SJSA1 (cell line): ENCODE measurements at places on chromosomes 1 and 21. TPM values are rescaled to one million over a fixed set of nuclear protein-coding genes. Genes with fewer than 3 reads are reported as not detected.

DNA sequence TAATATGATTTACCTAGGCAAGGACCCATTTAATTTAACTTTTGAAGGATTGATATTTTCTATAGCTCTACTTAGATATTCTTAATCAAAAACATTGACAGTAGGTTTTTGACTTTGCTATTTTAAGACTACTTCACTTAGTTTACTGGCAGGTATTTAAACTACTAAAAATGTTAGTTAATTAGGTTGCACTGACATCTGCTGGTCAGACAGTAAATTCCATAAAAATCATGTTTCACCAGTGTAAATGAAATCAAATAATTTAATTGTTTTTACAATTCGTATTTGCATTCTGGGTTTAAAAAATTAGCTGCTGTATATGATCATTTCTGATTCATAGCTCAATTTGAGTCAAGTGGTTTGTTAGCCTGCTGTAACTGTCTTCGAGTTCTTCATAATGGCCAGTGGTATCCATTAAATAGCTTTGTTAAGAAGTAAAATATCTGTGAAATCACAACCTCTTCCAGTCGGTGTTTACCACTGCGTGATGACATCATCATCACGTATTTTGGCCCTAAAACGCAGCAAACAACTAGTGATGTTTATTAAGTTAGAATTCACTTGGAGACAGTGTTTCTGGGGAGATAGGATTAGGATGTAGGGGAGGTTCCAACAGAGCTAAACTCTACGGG lies 26.2 kb downstream of the EXTL2 start:
- H3K4me1 ChIP-seq, result no peaks in the 10 kb centered on the region
- H3K36me3 ChIP-seq, result no peaks in the 10 kb centered on the region
- DNase-seq, result no peak
- no peak overlapping the region for H3K27ac ChIP-seq

GRCh38 chr21:37224861-37225839 lies 42.0 kb downstream of the VPS26C start:
- H3K4me1 ChIP-seq, result peaks cover 12% of the 10 kb centered on the region
- no peak overlapping the region for H3K27ac ChIP-seq
- H3K36me3 ChIP-seq, result peaks cover 63% of the 10 kb centered on the region
- no peaks in the 10 kb centered on the region for H3K27me3 ChIP-seq
- H3K4me3 ChIP-seq, result no peak overlapping the region

GRCh38 chr1:66416295-66416694 lies 117.7 kb upstream of the SGIP1 start:
- H3K4me3 ChIP-seq, result no peak overlapping the region
- H3K4me1 ChIP-seq, result peaks cover 4% of the 10 kb centered on the region; the same call in 1 of the 2 replicates
- no peak for DNase-seq
- H3K27me3 ChIP-seq, result no peaks in the 10 kb centered on the region
- no peaks in the 10 kb centered on the region for H3K36me3 ChIP-seq

GRCh38 chr1:164858096-164858632 lies 299.2 kb downstream of the PBX1 start:
- H3K27me3 ChIP-seq, result no peaks in the 10 kb centered on the region
- no peak for DNase-seq
- H3K4me3 ChIP-seq, result no peak overlapping the region
- no peaks in the 10 kb centered on the region for H3K4me1 ChIP-seq

DNA sequence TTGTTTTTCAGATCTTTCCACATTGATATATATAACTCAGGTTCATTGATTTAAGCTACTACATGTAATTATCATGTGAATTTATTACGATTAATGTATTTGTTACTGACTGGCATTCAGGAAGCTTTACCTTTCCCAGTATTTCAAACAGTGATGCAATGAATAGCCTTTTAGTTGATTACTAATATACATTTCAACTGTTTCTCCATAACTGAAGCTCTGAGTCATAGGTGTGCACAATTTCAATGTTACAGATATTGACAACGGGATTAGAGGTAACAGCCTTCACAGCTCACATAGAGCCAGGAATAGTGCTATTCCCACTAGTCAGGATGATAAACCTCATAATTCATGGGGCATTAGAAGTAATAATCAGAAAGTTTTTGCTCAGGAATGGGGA lies 25.1 kb downstream of the RAVER2 start:
- no peaks in the 10 kb centered on the region for H3K27me3 ChIP-seq
- no peaks in the 10 kb centered on the region for H3K4me1 ChIP-seq
- no peak overlapping the region for H3K4me3 ChIP-seq
- H3K36me3 ChIP-seq, result no peaks in the 10 kb centered on the region
- H3K27ac ChIP-seq, result no peak overlapping the region

Gene FABP3
- 0.24 TPM in 1 of 2 replicates, not detected in the other for total RNA-seq

Gene KPRP
- total RNA-seq, result not detected in 2 replicates

- peaks cover 4% of the 10 kb centered on the region; the same call in 1 of the 2 replicates for H3K4me1 ChIP-seq
- no peak overlapping the region for H3K27ac ChIP-seq
- H3K4me3 ChIP-seq, result no peak overlapping the region
- H3K27me3 ChIP-seq, result no peaks in the 10 kb centered on the region
- H3K36me3 ChIP-seq, result no peaks in the 10 kb centered on the region
Measured at GRCh38 chr1:66606362-66607065, 72.6 kb downstream of the SGIP1 start.

GRCh38 chr1:17098446-17099317 lies 20.6 kb downstream of the PADI2 start:
- H3K27me3 ChIP-seq, result no peaks in the 10 kb centered on the region
- H3K27ac ChIP-seq, result no peak overlapping the region
- H3K36me3 ChIP-seq, result no peaks in the 10 kb centered on the region
- no peak overlapping the region for H3K4me3 ChIP-seq

DNA sequence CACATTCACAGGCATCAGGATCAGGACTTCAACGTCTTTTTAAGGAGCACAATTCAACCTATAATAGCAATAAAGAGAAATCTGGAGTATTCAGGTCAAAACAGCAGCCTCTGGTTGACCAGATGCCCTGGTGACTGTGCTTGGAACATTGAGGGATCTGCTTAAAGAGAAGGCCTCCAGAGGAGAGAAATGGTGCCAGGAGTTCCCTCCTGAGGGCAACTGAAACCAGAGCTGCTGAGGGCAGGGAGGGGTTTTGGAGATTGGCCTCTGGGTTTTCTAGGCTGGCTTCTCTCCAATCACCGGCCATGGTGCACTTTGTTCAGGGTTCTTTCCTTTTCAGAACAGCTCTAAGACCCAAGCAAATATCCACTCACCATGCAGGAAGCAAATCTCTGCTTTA lies 190.7 kb upstream of the KIAA0040 start:
- H3K4me1 ChIP-seq, result no peaks in the 10 kb centered on the region
- DNase-seq, result no peak
- no peaks in the 10 kb centered on the region for H3K27me3 ChIP-seq
- no peaks in the 10 kb centered on the region for H3K36me3 ChIP-seq
- no peak overlapping the region for H3K27ac ChIP-seq

GRCh38 chr1:212484701-212485570 lies 52.2 kb downstream of the NENF start:
- H3K36me3 ChIP-seq, result no peaks in the 10 kb centered on the region
- peaks cover 64% of the 10 kb centered on the region for H3K4me1 ChIP-seq
- peak overlapping the region; percentile 62 for H3K27ac ChIP-seq
- no peaks in the 10 kb centered on the region for H3K27me3 ChIP-seq

Gene AGL
- 4.4 and 7.9 TPM in 2 replicates for total RNA-seq

DNA sequence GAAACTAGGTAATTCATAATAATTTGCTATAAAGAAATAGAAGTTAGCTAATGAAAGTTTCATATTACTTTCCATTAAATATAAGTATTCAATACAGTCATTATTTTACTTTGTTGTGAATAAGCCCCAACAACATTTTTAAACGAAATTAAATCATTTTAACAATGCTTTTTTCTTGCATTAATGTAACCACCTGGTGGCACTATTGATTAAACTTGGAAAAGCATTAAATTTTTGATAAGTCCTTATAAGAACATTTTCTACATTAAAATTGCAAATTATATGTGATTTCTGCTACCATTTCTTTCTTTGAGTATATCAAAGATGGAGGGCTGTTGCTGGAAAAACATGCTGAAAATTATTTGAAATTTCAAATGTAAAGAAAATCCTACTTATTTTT lies 918.8 kb upstream of the TMPRSS15 start:
- H3K27ac ChIP-seq, result no peak overlapping the region
- no peaks in the 10 kb centered on the region for H3K36me3 ChIP-seq
- H3K27me3 ChIP-seq, result no peaks in the 10 kb centered on the region
- no peak overlapping the region for H3K4me3 ChIP-seq
- H3K4me1 ChIP-seq, result no peaks in the 10 kb centered on the region
- no peak for DNase-seq

DNA sequence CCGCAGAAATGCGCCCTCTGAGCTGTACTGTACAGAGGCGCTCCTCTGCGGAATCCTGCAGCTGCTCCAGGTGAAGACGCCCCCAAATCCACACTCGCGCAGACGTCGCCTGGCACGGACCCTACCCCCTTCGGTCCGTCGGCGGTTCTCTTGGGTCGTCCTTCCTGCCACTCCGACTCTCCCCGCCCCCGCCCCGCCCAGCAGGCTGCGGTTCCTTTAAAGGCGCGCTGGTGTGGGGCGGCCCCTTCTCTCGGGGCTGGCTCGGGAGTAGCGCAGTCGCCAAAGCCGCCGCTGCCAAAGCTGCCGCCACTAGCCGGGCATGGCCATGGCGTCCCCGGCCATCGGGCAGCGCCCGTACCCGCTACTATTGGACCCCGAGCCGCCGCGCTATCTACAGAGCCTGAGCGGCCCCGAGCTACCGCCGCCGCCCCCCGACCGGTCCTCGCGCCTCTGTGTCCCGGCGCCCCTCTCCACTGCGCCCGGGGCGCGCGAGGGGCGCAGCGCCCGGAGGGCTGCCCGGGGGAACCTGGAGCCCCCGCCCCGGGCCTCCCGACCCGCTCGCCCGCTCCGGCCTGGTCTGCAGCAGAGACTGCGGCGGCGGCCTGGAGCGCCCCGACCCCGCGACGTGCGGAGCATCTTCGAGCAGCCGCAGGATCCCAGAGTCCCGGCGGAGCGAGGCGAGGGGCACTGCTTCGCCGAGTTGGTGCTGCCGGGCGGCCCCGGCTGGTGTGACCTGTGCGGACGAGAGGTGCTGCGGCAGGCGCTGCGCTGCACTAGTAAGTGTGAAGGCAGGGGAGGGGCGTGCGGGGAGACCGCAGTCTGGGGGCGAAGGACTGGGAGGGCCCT lies at the start of gene RASSF5:
Gene RASSF5, plus strand, starts transcription at position 248 of the 846 bp plus-strand sequence. Its CDS starts 72 bp downstream, at position 320.
- H3K27ac ChIP-seq, result no peak within 1 kb of the TSS
- H3K36me3 ChIP-seq, result no peaks in the 10 kb centered on the region
- H3K4me3 ChIP-seq, result peak within 1 kb of the TSS; percentile 60
- peaks cover 67% of the 10 kb centered on the region for H3K4me1 ChIP-seq
- peak; percentile 83 for DNase-seq

DNA sequence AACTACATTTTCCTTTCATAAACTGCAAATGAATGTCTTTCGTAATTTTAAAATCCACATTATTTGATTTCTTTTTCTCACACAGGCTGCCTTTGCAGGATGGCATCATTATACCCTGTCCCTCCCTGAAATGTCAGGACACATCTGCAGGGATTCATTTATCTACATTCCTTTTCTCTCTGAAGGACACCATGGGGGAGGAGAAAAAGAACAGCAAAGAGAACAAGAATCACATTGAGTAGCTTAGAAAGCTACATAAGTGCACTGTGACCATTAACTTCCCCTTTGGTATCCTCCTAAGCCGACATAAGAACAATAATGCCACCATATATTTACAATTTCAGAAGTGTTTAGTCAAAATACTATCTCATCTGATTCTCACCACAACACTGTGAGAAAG lies 129.5 kb downstream of the PIGK start:
- H3K27me3 ChIP-seq, result no peaks in the 10 kb centered on the region
- no peak overlapping the region for H3K4me3 ChIP-seq
- H3K27ac ChIP-seq, result no peak overlapping the region

Gene FBXO2
- not detected in 2 replicates for total RNA-seq

DNA sequence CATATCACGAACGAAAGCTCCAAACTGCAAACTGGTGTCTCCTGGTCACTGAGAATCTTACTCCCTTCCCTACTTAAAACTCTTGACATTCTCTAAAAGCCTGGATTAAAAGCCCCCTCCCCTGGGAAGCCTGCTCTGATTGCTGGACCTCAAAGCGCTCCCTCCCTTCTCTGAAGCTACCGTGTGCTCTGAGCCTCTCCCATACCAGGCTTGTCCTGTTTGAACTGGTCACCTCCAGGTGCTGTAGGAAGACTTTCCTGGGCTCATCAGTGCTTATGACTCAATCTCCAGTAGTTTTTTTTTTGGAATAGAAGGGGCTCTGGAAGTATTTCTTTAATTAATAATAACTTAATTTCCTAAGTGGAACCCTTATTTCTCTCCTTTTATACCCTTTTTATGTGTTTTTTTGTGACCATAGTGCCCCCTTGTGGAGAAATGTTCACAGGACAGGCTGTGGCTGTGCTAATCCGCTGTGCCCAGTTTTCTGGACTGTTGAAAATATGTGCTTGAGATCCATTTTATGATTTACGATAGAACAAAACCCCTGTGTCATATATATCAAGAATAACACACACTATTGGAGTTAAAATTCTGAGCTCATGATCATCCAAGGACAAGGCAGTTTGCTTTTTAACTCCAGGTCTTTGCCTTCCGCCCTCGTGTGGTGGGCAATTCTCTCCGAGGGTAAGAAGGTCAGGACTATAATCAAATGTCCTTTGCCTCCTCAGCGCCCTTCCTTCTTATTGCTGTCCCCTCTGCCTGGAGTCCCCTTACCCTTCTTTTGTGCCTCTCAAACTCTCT lies 16.9 kb downstream of the MTARC1 start:
- no peak overlapping the region for H3K27ac ChIP-seq
- no peak overlapping the region for H3K4me3 ChIP-seq
- H3K27me3 ChIP-seq, result no peaks in the 10 kb centered on the region

DNA sequence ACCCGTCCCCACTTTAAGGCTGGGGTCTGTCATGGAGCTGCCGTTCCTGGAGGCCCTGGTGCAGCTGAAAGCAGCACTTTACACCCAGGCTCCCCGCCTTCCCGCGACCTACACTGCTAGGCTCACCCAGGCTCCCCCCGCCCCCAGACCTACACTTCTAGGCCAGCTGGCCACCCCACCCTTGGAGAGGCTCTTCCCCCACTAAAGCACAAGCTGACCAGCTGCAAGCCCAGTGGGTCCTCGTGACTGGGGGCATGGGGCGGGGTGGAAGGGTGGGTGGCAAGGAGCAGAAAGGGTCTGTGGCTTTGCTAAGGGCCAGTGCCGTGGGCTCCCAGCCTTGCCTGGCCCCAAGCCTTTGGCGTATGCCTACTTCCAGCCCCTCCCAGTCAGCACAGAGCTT lies 9.7 kb upstream of the ARHGEF16 start:
- no peak overlapping the region for H3K4me3 ChIP-seq
- no peak overlapping the region for H3K27ac ChIP-seq
- no peak for DNase-seq
- no peaks in the 10 kb centered on the region for H3K36me3 ChIP-seq
- peaks cover 3% of the 10 kb centered on the region; the same call in 1 of the 2 replicates for H3K4me1 ChIP-seq

DNA sequence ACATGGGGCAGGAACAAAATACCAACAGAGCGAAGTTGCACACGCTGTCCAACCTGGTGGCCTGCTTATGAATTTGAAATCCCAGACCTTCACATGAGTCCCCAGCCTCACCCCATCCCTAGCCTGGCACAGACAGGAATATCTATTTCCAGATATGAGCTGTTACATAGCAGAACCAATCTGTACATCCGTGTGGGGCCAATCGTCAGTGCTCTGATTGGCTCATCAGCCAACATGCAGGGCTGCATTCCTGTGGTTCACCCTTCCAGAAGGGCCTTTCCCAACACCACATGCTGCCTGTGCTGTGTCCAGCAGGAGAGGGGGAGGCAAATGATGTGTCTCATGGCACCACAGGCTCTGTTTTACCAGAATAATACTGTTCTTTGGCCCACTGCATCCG lies 31.3 kb downstream of the CCN1 start:
- peak; percentile 96 for DNase-seq
- H3K4me1 ChIP-seq, result peaks cover 65% of the 10 kb centered on the region
- H3K4me3 ChIP-seq, result no peak overlapping the region
- H3K27me3 ChIP-seq, result no peaks in the 10 kb centered on the region

Gene CNR2
- 0.08 TPM in 1 of 2 replicates, not detected in the other for total RNA-seq

- peaks cover 2% of the 10 kb centered on the region; the same call in 1 of the 2 replicates for H3K4me1 ChIP-seq
- no peaks in the 10 kb centered on the region for H3K27me3 ChIP-seq
- DNase-seq, result no peak
- no peak overlapping the region for H3K4me3 ChIP-seq
Measured at GRCh38 chr21:44018813-44019567, 6.9 kb downstream of the TRAPPC10 start.
